Thoracic aorta (tissue), 2 donors: ENCODE measurements at places on chromosomes 3 and 15. TPM values are rescaled to one million over a fixed set of nuclear protein-coding genes. Genes with fewer than 3 reads are reported as not detected.

ARGFX gene
- not detected for total RNA-seq

SLC22A14 gene
- 0.41 TPM for total RNA-seq

GRCh38 chr3:45218578-45219390 is 7.3 kb downstream of the TMEM158 start:
- peaks cover 6% of the 10 kb centered on the region for H3K27me3 ChIP-seq
- H3K4me1 ChIP-seq: peaks cover 1% of the 10 kb centered on the region
- H3K27ac ChIP-seq: no peak overlapping the region
- no peaks in the 10 kb centered on the region for H3K36me3 ChIP-seq

LRTM1 gene
- not detected for total RNA-seq

DNA sequence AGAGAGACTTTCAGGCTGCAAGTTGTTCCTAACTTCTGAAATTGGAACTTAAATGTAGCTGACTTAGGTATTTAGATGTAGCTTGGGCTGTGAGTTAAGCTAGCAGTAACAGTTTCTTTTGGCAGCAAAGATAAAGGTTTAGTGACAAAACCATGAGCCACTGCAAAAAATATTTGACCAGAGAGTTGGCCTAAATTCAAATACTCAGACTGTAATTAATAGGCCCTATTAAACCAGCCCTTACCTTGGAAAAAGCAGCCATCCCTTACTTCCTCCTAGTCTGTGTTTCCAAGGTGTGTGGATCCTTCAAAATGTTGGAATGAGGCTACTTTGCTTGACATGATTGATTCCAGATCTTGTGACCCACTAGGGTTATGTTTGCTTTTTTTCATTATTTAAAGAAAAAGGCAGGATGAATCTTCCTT is 8.2 kb downstream of the TPM1 start:
- peak overlapping the region; percentile 83 for H3K4me3 ChIP-seq
- H3K36me3 ChIP-seq: peaks cover 16% of the 10 kb centered on the region
- DNase-seq: no peak

GRCh38 chr3:10391391-10391790 is 70.5 kb upstream of the SEC13 start:
- no peaks in the 10 kb centered on the region for H3K27me3 ChIP-seq
- H3K4me1 ChIP-seq: no peaks in the 10 kb centered on the region
- no peak for DNase-seq

BDH1 gene
- total RNA-seq: 15.4 TPM
